Kasumi-1 (cell line): ENCODE measurements at places on chromosomes 16 and 17.
A peak's percentile ranks its signal among the peaks of the same experiment; 100 is the strongest.

- no peak for DNase-seq
These were observed 272.7 kb upstream of the PMFBP1 start for GRCh38 chr16:72444696-72445095.

DNA sequence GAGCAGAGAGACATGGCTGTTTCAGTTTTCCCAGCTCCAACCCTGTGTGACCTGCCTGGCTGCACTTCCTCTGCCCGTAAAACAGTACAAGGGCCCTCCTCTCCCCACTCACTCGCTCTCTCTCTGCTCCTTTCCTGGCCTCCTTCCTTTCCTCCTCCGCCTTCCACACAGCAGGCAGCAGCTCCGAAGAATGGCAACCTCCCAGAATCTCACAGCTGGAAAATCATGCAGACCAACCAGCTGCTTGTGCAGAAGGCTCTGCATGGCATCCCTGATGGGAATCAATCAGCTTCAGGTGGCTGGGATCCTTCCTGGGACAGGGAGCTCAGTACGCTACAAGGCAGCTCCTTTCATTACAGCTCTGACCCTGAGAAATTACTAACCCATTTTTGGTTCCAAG lies 27.4 kb downstream of the TMEM132E start:
- DNase-seq: no peak

GRCh38 chr16:77297996-77298395 lies 98.8 kb downstream of the SYCE1L start:
- DNase-seq: no peak

- DNase-seq: peak; percentile 19
These were observed 5.0 kb upstream of the MYL4 start for GRCh38 chr17:47203984-47204721.

DNA sequence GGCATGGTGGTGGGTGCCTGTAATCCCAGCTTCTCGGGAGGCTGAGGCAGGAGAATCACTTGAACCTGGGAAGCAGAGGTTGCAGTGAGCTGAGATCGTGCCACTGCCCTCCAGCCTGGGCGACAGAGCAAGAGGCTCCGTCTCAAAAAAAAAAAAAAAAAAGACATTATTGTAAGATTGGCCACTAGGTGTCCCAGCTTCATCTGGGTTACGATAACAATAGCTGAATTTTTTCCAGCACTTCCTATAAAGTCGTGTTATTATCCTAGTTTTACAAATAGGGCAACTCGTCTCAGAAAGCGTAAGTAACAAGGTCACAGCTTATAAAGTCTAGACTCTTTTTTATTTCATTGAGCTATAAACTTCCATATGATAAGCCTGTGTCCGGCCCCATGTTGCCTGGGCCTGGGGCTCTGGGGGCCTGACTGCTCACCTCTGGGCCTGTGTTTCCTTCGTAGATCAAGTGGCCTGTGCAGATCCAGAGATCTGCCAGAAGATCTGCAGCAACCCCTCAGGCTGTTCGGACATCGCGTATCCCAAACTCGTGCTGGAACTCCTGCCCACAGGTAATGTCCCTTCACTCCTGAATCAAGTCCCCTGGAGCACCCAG lies 60.5 kb downstream of the SLC5A11 start:
- DNase-seq: no peak

DNA sequence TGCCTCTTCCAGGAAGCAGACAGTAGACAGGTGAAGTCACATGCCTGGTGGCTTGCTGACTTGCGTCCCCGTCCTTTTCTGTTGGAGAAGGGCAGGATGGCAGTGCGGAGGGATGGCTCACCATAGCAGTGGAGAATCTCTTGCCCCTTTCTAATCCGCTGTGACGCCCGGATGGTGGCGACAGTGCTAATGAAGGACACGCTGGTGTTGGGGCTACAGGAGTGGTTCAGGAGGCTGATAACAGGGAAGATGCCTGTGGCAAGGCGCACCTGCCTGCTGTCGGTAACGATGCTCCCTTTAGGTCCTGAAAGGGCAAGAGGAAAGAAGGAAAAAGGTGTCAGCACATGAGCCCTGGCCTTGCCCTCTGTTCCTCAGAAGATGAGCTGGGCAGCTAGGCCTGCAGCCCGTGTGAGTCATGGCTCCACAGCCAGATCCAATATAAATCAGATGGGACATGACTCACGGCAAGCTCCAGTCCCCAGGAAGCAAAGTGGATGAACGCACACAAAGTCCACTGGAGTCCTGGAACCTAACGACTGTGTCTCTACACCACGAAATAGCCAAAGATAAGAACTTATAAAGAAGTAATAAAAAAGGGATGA lies 25.5 kb downstream of the SERPINF1 start:
- no peak for DNase-seq

GRCh38 chr17:70295329-70295728 lies 126.0 kb downstream of the KCNJ2 start:
- DNase-seq: peak; percentile 25

- DNase-seq: no peak
These were observed 3.8 kb downstream of the LLGL1 start for GRCh38 chr17:18229254-18229653.

DNA sequence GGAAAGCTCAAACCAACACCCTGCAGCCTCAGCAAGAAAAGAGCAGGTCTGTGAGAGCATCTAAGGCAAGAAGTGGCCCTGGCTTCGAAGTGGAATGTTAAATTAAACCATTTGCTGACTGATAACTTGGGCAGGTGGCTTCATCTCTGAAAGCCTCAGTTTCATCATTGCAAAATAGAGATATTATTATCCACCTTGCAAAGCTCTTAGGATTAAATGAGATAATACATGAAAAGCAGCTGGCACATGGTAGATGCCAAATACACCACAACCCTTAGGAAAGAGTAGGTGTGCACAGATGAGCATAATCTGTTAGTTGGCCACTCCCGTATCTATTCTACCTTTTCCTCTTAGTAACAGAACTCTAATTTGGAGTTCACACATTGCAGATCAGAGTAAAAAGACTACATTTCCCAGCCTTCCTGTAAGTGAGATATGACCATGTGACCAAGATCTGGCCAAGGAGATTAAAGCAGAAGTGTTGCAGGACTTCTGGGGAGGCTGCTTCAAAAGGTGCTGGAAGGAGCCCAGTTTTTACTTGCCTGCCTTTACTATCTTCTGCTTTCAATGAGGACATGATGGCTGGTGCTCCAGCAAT lies 288.7 kb downstream of the SOX9 start:
- DNase-seq: no peak

DNA sequence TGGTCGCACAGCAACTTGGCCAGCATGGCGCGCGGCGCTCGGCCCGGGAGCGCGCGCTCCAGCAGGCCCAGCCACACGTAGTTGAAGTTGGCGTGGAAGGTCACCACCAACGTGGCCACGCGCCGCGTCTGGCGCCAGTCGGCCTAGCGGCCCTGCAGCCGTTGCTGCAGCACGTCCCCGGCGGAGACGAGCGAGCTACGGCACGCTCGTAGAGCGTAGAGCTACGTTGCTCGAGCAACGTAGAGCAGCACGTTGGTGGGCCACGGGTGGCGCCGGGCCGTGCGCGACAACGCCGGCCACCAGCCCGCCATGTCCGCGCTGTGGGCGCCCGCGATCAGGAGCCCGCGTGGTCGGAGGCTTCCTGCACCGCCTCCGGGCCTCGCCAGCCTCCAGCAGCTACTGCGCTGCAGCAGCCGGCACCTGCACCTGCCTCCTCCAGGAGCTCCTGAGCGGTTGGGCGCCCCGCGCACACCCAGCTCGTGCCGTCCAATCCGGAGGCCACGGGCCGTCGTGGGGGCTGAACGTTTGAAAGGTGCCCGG lies 13.4 kb upstream of the SULT1A1 start:
- peak; percentile 18 for DNase-seq

GRCh38 chr17:69367298-69367697 lies 40.4 kb upstream of the ABCA5 start:
- DNase-seq: no peak

GRCh38 chr17:81879121-81879520 lies 8.0 kb upstream of the ARHGDIA start:
- DNase-seq: no peak

GRCh38 chr17:78428836-78429617 lies 50.6 kb downstream of the PGS1 start:
- DNase-seq: no peak

- DNase-seq: no peak
These were observed 143.1 kb downstream of the CDH13 start for GRCh38 chr16:82769845-82770244.

GRCh38 chr17:58330997-58331814 lies 2.6 kb upstream of the TSPOAP1 start:
- DNase-seq: peak; percentile 84

GRCh38 chr17:63540590-63540989 lies 9.7 kb upstream of the DCAF7 start:
- no peak for DNase-seq

GRCh38 chr17:71976011-71976649 lies 144.7 kb upstream of the SOX9 start:
- DNase-seq: no peak

GRCh38 chr17:3744014-3744413 lies 20.3 kb downstream of the HASPIN start:
- DNase-seq: no peak

GRCh38 chr16:10870808-10871156 lies 6.2 kb upstream of the CIITA start:
- no peak for DNase-seq

GRCh38 chr17:77692571-77693161 lies 265.8 kb upstream of the TNRC6C start:
- DNase-seq: no peak

- DNase-seq: no peak
These were observed 31.1 kb upstream of the SLC47A1 start for GRCh38 chr17:19502517-19502916.

- peak; percentile 10 for DNase-seq
These were observed 1.8 kb downstream of the RAI1 start for GRCh38 chr17:17682737-17683680.

GRCh38 chr16:25063102-25063501 lies 47.9 kb upstream of the ARHGAP17 start:
- DNase-seq: no peak

DNA sequence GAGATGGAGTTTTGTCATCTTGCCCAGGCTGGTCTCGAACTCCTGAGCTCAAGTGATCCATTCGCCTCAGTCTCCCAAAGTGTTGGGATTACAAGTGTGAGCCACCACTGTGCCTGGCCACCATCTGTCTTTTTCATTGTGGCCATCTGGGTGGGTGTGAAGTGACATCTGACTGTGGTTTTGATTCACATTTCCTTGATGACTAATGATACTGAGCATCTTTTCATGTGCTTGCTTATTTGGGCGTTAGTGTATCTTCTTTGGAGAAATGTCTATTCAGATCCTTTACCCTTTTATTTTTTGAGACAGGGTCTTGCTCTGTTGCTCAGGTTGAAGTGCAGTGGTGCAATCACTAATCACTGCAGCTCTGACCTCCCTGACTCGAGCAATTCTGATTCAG lies 53.9 kb upstream of the ERN1 start:
- DNase-seq: no peak

GRCh38 chr17:12990041-12990808 lies 27.6 kb downstream of the ELAC2 start:
- DNase-seq: no peak

GRCh38 chr17:21360048-21360447 lies 16.1 kb upstream of the KCNJ12 start:
- no peak for DNase-seq

GRCh38 chr16:4371357-4372000 lies at the start of gene VASN:
Gene VASN, plus strand, starts transcription at chr16:4371848. Its CDS starts 9,030 bp downstream, at chr16:4380878.
- DNase-seq: no peak

- DNase-seq: peak; percentile 66
These were observed 30.3 kb downstream of the CHD9NB start for GRCh38 chr16:53022374-53022773.

DNA sequence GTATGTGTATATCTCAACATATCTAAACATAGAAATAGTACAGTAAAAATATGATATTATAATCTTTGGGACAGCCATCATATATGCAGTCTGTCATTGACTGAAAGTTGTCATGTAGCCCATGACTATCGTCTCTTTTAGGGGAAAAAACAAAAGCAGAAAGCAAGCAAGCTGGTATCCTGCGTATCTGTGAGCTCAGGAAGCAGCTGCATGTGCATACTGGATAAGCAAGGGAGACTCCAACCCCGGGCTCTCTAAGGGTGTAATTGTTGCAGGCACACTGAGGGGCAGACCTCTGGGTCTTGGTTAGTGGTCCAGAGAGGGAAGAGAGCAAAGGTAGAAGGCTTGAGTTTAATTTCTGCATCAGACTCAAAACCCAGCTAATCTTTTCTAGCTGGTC lies 581.1 kb downstream of the MAF start:
- DNase-seq: no peak

GRCh38 chr17:57261084-57261461 lies 4.8 kb downstream of the MSI2 start:
- no peak for DNase-seq

DNA sequence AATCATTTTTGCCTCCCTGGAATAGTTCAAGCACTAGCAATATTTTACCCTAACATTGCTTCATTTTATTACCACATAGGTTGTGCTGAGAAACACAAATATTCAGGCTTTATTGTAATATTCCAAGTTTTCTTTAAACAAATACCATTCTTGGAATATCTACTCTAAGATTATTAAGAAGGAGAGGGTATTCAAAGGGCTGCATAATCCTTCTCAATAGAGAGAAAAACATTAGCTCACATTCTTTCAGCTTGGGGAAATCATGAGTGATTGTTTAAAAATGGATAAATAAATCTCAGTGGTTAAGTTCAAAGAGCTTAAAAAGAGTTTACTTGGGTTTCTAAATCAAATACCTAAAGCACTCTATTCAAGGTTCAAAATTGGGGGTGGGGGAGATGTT lies 111.9 kb upstream of the CORO6 start:
- DNase-seq: no peak

GRCh38 chr17:50213026-50214022 lies 11.9 kb upstream of the COL1A1 start:
- peak; percentile 76 for DNase-seq

GRCh38 chr17:55411463-55411855 lies 10.2 kb downstream of the MMD start:
- no peak for DNase-seq

GRCh38 chr17:45277216-45277849 lies 15.4 kb upstream of the SPATA32 start:
- DNase-seq: peak; percentile 92

GRCh38 chr17:31404028-31404949 lies 12.8 kb downstream of the RAB11FIP4 start:
- DNase-seq: peak; percentile 17

DNA sequence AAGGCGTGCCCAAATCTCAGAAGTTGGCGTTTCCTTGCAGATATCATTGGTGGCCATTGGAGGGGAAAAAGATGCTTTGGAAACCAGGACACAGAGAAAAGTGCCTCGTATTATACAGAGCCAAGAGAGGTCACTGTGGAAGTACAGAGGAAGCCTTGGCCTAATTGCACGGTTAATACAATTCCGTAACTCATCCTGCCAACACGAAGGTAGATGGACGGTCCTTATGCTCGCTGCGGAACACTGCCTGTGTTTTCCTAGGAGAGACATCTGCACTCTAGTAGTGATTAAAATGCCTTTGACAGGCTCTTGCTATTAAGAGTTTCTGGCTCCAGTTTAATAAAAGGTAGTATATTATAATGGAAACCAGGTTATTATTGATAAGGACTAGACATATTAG lies 536.4 kb downstream of the WWOX start:
- no peak for DNase-seq

DNA sequence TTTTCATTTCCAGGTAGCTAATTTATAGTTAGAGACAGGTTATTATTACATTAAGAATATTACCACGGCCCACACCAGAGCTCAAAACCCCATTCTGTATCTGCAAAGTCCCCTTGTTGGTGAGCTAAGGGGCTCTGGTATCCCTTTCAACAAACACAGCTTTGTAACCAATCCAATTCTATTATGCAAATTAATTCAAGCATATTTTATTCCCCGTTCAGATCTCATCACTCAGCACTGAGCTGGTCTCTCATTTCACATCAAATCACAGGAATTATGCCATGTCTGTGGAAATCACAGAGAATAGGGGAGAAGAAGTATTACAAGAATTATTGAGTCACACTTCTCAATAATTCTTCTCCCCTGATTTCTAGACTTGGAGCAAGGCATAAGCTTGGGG lies 111.7 kb downstream of the CDH11 start:
- no peak for DNase-seq
